Fibroblast of skin of right quadriceps (primary cell): ENCODE measurements at places on chromosomes 16 and 17.

DNA sequence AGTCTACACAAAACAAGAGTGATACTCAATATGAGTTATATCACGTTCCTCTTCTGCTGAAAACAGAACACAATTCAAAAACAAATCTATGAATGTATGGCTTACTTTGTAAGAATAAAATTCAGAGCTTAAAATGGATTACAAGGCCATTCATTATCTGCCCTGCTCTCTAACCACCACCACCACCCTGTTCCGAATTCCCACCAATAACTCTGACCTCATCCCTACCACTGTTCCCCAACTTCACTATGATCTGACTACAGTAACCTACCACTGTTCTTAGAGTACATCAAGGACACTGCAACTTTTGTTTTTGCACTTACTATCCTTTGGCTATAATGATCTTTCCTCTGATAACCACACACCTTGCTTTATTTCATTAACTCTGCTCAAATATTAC is 21.3 kb downstream of the FBXL20 start:
- no peak for DNase-seq

DNA sequence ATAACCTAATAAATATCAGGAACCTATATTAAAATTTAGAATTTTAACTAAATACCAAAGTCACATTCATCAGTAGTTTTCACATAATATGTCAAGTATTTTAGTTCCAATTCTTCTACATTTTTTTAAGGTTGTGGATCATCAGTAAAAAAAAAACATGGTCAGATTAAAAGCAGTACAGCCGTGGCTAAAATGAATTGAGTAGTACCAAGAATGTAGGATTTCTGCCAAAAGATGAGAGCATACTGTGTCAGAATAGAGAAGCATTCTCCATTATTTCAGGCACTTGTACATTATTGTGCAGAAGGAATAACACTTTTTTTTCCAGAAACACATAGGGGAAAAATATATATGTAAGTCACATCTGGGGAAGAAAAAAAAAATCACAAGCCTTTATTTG is 1176.1 kb downstream of the CDH11 start:
- DNase-seq: peak; percentile 50

- DNase-seq: no peak
Measured at GRCh38 chr17:45942284-45942683, 47.9 kb downstream of the MAPT start.

DNA sequence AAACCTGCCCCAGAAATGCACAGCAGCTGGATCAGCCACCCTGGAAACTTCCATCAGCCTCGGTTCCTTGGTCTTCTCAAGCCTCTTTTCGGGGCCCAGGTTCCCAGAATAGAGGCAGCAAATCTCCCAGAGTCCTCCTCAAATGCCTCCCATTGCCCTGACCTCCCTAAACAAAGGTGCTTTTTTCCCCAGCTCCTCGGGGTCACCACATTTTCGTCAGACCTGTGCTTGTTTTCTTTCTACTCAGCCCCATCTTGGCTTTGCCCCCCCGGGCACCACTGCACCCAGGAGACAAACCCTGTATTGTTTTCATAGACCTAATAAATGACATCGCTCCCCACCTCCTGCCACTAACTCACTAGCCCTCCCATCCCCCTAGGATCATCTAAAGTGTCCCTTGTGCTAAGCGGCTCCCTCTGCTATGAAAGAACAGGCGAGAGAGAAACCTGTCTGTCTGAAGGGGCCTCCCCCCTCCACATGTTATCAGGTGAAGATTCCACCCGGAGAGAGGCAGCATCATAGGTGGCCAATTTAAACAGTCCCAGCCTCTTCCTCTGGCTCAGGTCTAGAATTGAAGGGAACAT is 451.1 kb downstream of the SOX9 start:
- no peak for DNase-seq

GRCh38 chr17:19763416-19763815 is 15.3 kb upstream of the ALDH3A1 start:
- no peak for DNase-seq

- no peak for DNase-seq
Measured at GRCh38 chr17:69854225-69854780, 220.7 kb upstream of the KCNJ16 start.

GRCh38 chr16:71201054-71201453 is 29.5 kb downstream of the HYDIN start:
- DNase-seq: no peak

GRCh38 chr17:28875848-28876550 is 21.2 kb downstream of the ERAL1 start:
- no peak for DNase-seq

GRCh38 chr16:65119901-65120401 is 1.9 kb downstream of the CDH11 start:
- peak; percentile 86 for DNase-seq

GRCh38 chr17:64174686-64175456 is 44.9 kb upstream of the ERN1 start:
- peak; percentile 20 for DNase-seq

GRCh38 chr16:79613009-79613408 is 12.5 kb upstream of the MAF start:
- peak; percentile 44 for DNase-seq

DNA sequence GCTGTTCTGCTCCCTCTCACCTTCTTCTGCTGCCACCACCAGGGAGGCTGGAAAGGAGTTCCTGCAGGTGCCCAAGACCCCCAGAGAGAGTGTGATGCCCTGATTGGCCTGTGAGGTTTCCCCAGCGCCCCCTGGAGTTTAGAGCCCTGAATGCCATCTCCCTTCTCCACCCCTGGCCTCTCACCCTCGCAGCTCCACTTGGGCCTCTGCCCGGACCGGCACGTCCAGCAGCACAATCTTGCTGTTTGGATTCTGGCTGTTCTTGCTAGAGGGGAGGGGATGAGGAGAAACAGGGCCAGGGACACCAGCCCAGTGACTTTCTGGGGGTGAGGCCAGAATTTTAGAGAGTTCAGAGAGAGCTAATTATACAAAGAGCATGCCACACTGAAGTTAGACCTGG is 12.5 kb upstream of the FAM171A2 start:
- DNase-seq: no peak

GRCh38 chr16:69852815-69853214 is 90.7 kb downstream of the WWP2 start:
- no peak for DNase-seq

- DNase-seq: no peak
Measured at GRCh38 chr17:45747911-45748310, 36.2 kb upstream of the CRHR1 start.

DNA sequence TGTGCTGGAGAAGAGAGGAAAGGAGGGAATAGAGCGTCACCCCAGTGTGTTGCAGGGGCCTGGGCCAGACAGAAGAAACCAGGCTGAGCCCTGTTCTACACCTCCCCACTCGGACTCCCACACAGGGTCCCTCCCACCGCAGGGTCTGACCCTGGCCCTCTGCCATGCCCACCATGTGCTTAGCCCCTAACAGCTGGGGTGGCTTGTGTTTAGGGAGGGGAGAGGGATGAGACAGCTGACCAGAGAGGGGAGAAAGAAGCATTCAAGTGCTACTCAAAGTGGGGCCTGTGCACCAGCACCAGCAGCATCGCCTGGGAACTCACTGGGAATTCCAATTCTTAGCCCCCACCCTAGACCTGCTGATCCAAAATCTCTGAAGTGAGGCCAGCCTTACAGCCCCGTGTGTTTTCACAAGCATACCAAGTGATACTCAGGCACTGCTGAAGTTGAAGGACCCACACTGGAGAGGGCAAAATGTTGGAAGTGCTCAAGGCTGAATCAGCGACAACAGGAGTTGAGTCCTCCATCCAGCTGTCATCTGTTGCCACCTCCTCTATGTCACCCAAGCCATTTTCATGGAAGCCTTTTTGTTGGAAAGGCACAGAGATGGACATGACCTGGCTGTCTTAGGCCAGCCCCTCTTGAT is 47.0 kb downstream of the FZD2 start:
- DNase-seq: no peak

- DNase-seq: no peak
Measured at GRCh38 chr16:63702981-63703590, 1418.8 kb downstream of the CDH11 start.

- no peak for DNase-seq
Measured at GRCh38 chr17:7712111-7712771, 5.3 kb upstream of the DNAH2 start.

- no peak for DNase-seq
Measured at GRCh38 chr16:71303938-71304337, 14.7 kb upstream of the CMTR2 start.

GRCh38 chr16:4570086-4570485 is 13.9 kb downstream of the C16orf96 start:
- DNase-seq: no peak

GRCh38 chr17:82371333-82372248 is at the start of gene UTS2R:
Gene UTS2R, plus strand, starts transcription at chr17:82371765. Its CDS starts 2,560 bp downstream, at chr17:82374325.
- no peak for DNase-seq

DNA sequence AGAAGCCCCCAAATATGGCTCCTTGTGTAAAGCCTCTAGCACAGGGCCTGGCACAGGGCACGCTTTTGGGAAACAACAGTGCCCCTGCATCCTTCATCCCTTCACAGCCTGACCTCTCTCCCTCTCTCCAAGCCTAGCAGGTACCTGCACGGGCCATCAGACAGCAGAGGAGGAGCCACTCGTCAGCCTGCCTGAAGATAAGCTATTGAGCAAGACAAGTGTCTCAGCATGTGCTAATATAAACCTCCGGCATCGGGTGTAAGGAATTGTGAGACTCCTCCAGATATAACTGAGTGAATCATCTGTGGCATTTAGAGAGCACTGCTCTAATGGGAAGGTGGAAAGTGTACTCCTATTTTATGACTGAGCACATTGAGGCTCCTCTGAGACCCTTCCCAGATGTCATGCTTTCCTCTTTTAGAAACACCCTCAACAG is 38.3 kb downstream of the TBX4 start:
- DNase-seq: peak; percentile 71

DNA sequence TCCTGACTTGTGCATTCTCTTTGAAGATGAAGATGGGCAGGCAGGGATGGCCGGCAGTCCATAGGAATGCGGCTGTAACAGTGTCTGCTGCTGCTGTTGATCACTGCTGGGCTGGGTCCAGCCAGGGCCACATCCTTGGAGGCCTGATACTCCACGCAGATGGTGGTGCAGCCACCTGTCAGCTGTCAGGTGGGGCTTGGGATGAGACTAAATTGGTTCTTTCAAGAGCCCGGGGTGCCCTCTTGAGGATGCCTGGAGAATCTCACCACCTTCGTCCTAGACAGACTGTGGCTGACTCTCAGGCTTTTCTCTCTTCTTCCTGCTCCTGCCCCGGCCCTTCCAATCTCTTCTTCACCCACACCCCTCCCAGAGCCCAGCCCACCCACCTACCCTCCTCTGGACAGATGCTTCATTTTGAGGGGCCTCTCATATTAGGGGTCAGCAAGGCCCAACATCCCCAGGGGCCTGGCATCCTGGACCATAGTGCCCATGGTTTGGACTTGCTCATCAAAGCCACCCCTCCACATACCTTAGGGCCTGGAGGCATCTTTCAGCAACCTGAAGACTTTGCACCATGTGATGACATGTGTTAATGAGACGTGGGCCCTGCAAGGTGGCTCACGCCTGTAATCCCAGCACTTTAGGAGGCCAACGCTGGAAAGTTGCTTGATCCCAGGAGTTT is 19.1 kb downstream of the OSBPL7 start:
- peak; percentile 24 for DNase-seq

GRCh38 chr16:81321039-81321438 is 6.3 kb downstream of the GAN start:
- DNase-seq: no peak

GRCh38 chr17:48571024-48571818 is 6.9 kb downstream of the HOXB4 start:
- DNase-seq: no peak

DNA sequence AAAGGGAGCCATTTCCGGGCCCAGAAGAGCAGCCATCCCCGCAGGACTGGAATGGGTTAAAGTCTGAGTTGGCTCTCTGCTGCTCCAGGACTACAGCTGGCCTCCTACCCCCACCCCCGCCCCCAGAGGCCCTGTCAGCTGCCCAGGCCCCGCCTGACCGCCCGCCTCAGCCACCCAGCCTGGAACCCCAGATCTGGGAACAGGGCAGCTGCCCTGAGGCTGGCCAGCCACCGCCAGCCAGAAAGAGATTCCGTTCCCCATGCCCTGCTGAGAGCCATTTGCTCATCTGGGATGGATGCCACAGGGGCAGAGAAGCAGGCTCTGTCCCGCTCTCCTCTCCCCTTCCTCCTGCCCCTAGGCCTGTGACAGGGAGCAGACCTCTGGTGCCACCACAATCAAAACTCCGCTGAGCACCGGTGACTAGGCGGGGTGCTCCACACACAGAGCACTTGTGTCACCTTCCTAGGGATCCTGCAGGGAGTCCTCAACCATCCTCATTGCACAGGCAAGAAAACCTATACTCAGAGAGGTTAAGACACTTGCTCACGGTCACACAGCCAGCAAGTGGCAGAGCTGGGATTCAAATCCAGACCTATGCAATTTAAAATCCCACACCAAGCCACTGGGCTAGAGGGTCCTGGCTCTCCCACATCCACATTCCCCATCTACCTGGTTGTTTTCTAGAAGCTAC is 44.1 kb downstream of the ZNF423 start:
- DNase-seq: no peak
